ENCODE measurements at places on chromosomes 4 and X. TPM values are rescaled to one million over a fixed set of nuclear protein-coding genes. Genes with fewer than 3 reads are reported as not detected.

GRCh38 chr4:1945124-1945895 lies 63.5 kb downstream of the NELFA start:
- DNase-seq: no peak

The PDCL2 gene
- not detected for total RNA-seq

DNA sequence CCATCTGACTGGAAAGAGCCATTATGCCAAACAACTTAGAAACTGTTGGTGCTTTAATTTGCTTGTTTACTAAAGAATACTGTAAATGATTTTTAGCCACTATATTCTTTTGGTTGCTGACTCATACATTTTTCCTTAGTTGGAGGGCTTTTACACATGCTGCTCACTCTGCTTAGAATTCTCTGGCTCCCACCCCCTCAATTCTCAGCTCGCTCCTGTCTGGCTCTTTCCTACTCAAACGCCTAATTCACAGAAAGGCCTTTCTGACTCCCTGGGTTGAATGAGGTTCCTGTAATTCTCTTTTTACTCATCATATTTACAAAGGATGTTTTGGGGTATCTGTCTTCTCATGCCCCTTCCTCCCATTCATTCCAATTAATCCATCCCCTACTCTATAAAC lies 26.1 kb upstream of the PARM1 start:
- no peak for DNase-seq

The DSPP gene
- total RNA-seq: not detected

The TMEM33 gene
- total RNA-seq: 53.3 TPM

DNA sequence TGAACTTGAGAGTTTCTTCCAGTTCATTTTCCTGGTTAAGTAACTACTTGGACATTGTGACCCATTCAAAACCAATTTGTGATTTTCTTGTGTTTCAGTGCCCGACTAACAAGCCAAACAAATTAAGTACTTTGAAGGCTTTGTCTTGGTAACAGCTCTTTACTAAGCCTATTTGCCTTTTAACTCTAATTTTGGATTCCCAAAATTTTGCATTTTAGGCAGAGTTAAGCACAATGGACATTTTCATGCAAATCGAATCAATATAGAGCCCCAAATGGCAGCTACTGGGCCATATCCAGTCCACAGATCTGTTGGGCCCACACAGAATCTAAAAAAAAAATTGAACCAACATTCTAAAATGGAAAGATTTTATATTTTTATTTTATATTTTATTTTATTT lies 31.4 kb upstream of the CHRNA9 start:
- no peak for DNase-seq

The PCDH10 gene
- total RNA-seq: 1.3 TPM

DNA sequence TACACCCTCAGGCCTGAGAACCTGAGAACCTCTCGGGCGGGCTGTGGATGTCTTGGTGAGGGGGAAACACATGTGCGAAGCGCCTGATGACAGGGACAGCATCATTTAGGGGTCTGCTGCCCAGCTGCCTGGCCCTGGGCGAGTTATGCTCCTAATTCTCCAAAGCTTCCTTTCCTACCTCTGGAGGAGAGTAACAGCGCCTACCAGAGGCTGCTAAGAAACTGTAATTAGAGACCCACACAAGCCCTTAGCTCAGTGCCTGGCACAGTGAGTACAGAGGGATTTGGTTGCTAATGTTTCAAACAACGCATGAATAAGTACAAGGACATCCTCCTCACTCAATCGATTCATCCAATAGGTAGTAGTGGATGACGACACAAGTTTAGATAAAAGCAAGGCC lies 40.4 kb downstream of the BCOR start:
- DNase-seq: no peak

DNA sequence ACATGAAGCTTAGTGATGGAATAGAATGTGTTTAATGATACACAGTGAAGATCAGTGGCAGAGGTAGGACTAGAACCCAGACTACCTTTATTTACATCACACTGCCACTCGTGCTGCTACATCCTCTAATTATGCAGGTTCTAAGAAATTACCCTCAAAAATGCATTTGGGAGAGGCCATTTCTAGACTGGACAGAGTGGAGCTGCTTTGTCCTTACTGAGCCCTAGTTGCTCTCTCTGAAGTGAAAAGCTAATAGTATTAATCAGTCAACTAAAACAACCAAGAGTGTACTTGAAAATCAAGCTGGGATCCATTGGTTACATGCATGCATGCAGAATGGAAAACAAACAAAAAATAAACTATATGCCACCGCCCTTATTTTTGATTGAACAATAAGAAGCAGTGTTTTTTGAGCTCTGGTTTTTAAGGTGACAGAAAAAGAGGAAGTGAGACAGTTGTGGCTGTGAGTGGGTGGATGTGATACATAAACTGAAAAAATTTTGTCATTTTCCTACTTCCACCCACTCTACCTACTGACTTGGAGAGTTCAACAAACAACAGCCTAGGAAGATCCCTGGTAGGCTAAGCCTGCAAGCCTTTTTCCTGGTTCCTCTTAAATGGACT lies 6.8 kb upstream of the VSIG4 start:
- no peak for DNase-seq

GRCh38 chr4:183171484-183172267 lies 72.6 kb downstream of the WWC2 start:
- no peak for DNase-seq

- no peak for DNase-seq
Measured at GRCh38 chrX:17053502-17053901, 107.0 kb downstream of the REPS2 start.

DNA sequence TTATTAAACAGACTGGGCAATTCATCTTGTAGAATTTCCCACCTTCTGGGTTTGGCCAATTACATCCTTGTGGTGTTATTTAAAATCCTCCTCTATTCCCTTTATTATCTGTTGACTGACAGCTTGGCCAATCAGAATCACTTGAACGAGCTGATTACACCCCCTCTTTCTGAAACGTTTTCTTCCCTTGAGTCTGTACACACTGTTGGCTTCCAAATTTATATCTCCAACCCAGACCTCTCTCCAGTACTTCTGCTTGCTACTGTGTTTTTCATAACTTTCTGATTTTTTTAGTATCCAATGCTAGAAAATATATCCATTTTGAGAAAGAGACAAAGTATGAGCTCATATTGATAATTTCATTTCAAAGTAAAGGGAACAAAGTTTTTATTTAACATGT lies 14.8 kb downstream of the CD38 start:
- DNase-seq: no peak

GRCh38 chr4:81431971-81432370 lies 39.7 kb downstream of the RASGEF1B start:
- DNase-seq: no peak

The CXCL9 gene
- not detected for total RNA-seq

The IL2RG gene
- not detected for total RNA-seq

DNA sequence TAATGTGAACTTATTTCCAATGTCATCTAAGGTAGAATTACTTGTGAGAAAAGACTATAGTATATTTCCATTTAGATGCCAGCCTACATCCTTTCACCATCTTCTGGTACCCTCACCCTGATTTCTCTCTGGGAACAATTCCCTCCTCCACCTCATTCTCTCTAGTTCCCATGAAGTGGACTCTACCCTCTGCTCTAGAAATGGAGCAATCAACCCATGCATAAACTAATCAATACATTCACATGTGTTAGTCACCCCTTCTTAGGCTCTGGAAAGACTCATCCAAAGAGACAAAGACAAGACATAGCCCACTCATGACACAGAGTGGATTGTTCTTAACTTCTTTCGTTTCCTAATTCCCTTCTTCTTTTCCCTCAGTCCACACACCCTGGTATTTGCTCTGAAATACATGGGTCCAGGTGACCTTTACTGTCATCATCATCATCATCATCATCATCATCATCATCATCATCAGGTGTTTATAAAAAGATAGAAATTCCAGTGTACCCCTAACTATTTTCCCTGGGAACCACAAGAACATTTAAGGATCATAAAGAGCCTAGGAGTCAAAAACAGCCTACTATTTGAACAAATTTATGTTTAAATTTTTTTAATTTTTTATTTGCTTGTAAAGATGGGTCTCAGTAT lies 298.9 kb upstream of the GALNT7 start:
- DNase-seq: no peak

The LEF1 gene
- total RNA-seq: 0.58 TPM

- DNase-seq: no peak
Measured at GRCh38 chr4:180106122-180106521, 2137.1 kb upstream of the TENM3 start.

GRCh38 chr4:120037411-120037810 lies 29.2 kb downstream of the MAD2L1 start:
- no peak for DNase-seq

DNA sequence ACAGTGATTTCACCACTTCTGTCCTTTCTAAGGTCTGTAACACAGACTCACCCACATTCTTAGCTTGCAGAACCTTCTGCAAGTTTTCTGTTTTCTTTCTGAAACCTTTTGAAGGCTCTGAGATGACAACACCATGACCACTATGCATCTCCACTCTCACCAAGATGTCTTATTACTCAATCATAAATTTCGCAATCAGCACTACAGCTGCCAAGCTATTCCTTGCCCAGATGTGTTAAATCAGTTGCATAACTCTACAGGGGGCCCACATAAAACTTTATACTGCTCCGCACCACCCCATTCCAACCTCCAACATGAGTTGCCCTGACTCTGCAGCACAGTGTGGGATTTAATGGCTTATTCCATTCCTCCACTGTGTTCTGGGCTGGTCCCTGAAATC lies 229.9 kb downstream of the COL25A1 start:
- DNase-seq: no peak

The MAGEA11 gene
- total RNA-seq: not detected

GRCh38 chr4:166312166-166312565 lies 439.1 kb downstream of the TLL1 start:
- no peak for DNase-seq

The UNC5C gene
- 2.2 TPM for total RNA-seq

- DNase-seq: no peak
Measured at GRCh38 chrX:42943051-42943974, 165.3 kb upstream of the PPP1R2C start.

The LDB2 gene
- 57.1 TPM for total RNA-seq

GRCh38 chr4:6093671-6094070 lies 75.4 kb upstream of the C4orf50 start:
- no peak for DNase-seq

DNA sequence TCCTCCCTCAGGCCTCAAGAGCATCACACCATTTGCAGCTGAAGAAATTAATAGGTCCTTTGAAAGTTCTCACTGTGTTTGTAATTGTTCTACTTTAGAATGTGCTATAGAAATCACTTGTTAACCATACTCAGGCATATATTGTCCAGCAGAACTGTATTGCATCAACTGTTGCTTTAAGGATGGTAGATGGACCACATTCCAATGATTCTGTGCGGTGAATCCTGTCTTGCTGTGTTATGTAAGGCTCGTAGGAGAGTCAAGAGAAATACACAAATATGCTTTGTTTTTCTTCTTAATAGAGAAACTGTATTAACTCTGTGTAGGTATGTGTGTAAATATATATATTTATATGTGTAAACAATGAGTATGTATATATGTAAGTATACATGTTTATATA lies 6.3 kb upstream of the ADGRA3 start:
- no peak for DNase-seq

- no peak for DNase-seq
Measured at GRCh38 chr4:10019521-10020051, 1.7 kb downstream of the SLC2A9 start.

The CYBB gene
- total RNA-seq: not detected

GRCh38 chrX:129842510-129843208 lies 1.0 kb downstream of the ZDHHC9 start:
- no peak for DNase-seq

- no peak for DNase-seq
Measured at GRCh38 chr4:173211222-173211621, 42.6 kb downstream of the GALNT7 start.

GRCh38 chrX:39848900-39849299 lies 248.9 kb downstream of the BCOR start:
- no peak for DNase-seq

DNA sequence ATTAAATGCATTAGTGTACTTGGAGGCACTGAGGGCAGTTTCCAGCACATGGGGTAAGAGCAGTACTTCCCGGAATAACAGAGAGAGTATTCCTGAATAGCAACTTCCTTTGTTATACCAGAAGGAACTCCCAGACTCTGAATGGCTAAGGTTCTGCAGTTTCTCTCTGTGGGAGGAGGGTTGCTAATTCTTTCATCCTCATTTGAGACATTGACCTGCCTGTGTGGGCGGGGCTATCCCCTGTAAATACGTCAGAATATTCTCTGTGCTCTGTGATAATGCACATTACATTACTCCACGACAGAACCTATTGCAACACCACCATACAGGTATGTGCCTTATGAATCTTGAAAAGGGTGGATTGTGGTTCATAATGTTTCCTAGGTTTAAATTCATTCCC lies 52.7 kb downstream of the SPINK2 start:
- no peak for DNase-seq

GRCh38 chr4:47891928-47892327 lies 22.5 kb downstream of the NFXL1 start:
- DNase-seq: no peak

DNA sequence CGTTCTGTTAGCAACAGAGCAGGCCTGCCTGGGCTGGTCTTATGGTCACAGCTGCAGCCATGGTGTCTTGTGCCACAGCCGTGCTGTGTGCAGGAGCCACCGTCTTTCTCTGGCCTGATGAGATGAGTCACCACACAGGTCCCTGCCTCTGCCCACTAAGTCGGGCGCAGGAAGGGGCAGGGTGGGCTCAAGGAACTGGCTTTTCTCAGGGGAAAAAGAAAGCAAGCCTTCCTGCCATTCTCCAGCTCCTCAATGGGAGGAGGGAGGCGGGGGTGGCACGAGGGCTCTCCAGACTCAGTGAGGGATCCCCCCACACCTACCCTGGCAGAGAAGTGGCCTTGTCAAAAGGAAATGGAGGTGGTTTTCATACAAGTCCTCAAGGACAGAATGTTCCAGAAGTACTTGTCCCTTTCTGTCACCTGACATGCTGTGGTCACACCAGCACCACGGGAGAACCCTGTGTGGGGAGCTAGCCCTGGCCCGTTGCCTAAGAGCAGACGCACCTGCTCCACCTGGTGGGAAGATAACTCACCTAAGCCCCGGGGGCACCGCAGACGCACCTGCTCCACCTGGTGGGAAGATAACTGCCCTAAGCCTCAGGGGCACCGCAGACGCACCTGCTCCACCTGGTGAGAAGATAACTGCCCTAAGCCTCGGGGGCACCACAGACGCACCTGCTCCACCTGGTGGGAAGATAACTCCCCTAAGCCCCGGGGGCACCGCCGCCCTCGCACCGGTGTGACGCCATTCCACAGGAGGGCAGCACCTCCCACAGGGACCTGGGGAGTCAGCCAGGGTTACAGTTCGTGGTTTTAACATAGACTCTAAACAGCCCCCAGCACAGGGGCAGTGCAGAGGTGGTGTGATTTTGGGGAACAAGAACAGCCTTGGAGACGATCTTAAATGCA lies 18.5 kb downstream of the UVSSA start:
- DNase-seq: no peak

DNA sequence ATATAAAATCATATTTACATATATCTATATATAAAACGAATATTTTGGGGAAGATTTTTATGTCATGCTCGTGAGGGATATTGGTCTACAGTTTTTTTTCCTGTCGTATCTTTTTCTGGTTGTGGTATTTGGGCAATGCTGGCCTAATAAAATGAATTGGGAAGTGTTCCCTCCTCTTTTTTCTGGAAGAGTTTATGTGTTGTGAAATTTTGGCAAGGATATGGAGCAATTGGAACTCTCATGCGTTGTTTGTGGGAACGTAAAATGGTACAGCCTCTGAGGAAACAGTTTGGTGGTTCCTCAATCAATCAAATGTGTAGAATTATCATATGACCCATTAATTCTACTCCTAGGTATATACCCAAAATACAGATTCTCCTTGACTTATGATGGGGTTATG lies 69.8 kb downstream of the ZNF182 start:
- no peak for DNase-seq

- DNase-seq: no peak
Measured at GRCh38 chr4:124947622-124948265, 235.2 kb upstream of the ANKRD50 start.

GRCh38 chr4:89422441-89422990 lies 114.9 kb upstream of the GPRIN3 start:
- no peak for DNase-seq

Data from glomerular endothelial cell (primary cell).